ENCODE measurements at places on chromosomes 12 and 14. TPM values are rescaled to one million over a fixed set of nuclear protein-coding genes. Genes with fewer than 3 reads are reported as not detected.

- DNase-seq, result peak; percentile 38
Observed at GRCh38 chr12:103858953-103859601, 18.0 kb upstream of the NT5DC3 start.

DNA sequence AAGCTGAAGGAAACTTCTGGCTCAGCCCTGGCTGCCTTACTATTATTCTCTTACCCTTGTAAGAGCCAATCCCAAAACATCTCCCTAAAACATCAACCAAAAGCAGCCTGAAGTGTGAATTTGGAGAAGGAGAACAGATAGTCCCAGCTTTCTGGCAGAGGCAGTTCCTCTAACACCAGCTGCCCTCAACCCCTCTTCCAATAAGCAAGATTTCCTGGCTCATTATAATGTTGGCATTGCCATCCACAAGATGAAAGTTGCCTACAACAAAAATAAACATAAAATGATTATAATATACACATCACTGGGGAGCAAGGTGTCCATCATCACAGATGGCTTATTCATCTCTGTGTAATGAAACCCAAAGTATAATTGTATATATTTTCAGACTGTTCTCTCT is 352.5 kb upstream of the CCDC196 start:
- no peak for DNase-seq

DNA sequence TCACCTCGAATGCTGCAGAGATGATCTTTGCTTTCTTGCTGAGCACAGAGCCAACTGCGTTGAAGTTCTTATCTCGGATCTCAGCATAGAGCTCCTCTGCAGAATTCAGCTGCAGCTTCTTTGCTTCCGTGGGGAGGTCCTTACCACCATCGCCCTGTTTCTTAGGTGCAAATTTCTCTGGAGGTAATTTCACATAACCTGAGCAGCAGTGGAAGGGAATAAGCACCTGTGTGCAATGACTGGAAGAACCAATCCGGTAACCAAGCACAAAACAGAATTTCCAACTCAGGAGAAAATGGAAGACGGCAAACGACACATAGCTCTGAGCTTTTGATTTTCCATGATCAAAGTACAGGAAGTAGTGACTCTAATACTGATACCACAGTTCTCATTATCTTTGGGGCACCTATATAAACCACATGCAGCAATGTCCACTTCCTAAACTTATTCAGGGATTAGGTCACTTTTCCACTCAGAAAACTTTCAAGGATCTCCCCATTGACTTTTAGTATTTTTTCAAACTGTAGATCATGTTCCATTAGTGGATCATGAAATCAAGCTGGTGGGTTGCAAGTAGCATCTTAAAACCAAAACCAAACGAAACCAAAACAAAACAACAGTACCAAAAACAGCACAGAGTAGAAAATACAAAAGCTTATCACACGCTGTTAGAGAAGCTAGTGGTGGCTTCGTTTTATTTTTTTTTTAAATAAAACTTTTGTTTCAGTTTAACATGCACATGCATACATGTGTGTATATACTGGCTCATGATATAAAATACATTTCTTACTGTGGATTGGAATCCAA is 18.9 kb upstream of the DIABLO start:
- no peak for DNase-seq

DNA sequence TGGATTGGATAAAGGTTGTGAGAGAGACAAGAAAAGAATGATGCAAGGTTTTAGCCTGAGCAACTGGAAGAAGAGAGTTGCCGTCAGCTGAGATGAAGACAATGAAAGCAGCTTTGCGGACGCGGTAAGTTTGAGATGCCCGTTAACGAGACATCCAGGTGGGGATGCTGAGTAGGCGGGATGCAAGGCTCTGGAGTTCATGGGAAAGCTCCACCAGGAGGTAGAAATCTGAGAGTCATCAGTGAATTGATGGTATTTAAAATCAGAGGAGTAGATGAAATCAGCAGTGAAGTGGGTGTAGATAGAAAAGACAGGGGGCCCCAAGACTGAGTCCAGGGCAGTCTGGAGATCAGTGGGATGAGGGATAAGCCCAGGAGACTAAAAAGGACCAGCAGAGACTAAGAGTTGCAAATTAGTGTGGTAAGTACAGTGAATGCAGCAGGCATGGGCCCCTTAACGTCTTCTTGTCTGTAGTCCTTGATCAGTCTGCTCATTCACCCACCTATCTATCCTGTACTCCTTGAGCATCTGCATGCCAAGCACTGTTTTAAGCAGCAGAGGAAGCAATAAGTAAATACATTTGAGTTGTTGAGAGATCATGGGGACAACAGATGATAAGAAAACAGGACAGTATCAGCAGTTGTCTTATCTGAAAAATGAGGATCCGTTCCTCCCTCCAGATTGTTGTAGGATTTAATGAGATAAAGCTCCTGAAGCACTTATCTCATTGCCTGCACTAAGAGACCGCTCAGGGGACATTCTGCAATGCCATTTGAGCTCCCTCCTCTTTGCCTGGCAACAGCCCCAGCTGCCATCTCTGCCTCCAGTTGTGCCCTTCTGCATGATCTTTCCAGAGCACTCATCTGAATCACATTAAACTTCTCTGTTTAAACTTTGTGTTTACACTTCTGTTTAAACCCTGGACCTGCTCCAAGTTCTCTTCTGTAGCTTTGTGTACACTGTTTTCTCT is 91.5 kb downstream of the APAF1 start:
- no peak for DNase-seq

ITGA7 gene
- total RNA-seq, result 520 TPM

DBX2 gene
- total RNA-seq, result 0.14 TPM

GRCh38 chr12:68568922-68569569 is 41.7 kb upstream of the RAP1B start:
- DNase-seq, result no peak

TAS2R30 gene
- 0.44 TPM for total RNA-seq

PSMC6 gene
- total RNA-seq, result 77.0 TPM

GRCh38 chr12:31233061-31233730 is 92.8 kb downstream of the SINHCAF start:
- DNase-seq, result no peak

E2F7 gene
- total RNA-seq, result 0.27 TPM

PRB2 gene
- not detected for total RNA-seq

DNA sequence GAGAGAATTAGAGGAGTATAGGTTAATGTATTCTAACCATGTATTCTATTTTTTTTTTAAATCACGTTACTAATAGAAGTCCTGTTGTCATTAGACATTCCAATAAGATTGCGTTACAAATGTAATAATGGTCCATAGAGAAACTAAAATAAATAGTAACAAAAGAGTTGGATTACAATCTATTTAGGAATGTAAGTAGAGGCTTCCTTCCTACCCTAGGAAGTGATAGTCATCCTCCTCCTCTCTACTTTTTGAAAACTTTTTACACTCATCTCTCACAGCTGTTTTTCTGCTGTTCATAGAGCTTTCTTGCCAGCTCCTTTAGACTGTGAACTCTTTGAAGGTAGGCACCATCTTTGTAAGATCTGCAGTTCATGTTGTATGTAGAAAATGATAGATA is 23.6 kb downstream of the TRHDE start:
- DNase-seq, result no peak

GRCh38 chr14:71942904-71943694 is 10.9 kb downstream of the RGS6 start:
- no peak for DNase-seq

RASSF8 gene
- 33.7 TPM for total RNA-seq

- no peak for DNase-seq
Observed at GRCh38 chr12:4268329-4269181, 5.0 kb upstream of the CCND2 start.

ETV6 gene
- total RNA-seq, result 16.9 TPM

CAMKK2 gene
- 13.3 TPM for total RNA-seq

SIX1 gene
- total RNA-seq, result not detected

DNA sequence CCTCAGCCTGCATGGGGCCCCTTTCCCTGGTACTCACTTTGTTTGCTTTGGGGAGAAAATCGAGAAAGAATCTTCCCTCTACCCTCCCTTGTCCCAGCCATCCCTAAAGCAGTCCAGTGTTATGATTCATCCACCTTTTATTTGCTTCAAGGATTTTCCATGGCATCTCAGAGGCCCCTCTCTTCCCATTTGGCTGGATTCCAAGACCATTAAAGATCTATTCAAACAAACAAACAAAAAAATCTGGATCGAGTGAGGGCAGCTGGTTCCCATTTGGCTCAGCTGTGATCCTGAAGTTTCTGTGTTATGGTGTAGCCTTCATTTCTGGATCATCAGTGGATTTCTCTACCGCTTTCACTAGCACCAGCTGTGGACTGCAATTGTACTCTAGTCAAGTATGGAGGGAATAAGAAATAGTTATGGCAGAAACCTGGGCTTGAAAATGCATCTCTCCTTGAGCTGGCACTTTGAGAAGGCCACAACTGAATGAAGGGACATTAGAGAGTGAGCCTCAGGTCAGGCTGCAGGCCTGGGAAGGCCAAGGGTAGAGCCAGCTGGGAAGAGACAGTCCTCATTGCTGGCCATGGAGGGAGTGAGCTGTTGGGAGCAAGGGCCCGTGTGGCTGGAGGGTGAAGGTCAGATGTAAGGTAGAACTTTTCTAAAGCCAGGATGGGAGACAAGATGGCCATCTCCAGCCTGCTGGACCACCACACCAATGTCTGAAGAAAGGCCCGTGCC is 13.7 kb downstream of the KRT71 start:
- no peak for DNase-seq

DNA sequence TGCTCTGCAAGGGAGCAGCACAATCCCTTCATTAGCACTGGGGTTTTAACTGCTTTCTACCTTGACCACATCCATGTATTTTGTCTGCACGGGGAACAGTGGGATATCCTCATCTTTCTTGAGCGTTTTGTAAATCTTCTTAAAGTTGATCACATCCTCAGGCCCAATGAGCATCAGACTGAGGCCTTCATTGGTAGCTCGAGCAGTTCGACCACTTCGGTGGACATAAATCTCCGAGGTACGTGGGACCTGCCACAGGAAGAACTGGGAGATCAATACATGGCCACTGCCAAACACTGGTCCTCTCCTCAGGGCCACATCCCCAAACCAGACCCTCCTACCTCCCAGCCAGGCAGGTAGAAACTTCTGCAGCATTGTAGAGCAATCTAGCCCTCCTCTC is 26.1 kb downstream of the DDX24 start:
- DNase-seq, result no peak

- no peak for DNase-seq
Observed at GRCh38 chr12:109147954-109148353, 31.6 kb downstream of the ACACB start.

- DNase-seq, result no peak
Observed at GRCh38 chr12:78886719-78887407, 22.3 kb downstream of the SYT1 start.

GRCh38 chr12:48999371-49000131 is at the start of gene DDN:
Gene DDN (minus strand): TSS chr12:48999375. CDS start chr12:48999287, 88 bp downstream.
- no peak for DNase-seq

- DNase-seq, result no peak
Observed at GRCh38 chr12:4653257-4653656, 4.3 kb downstream of the NDUFA9 start.

- DNase-seq, result peak; percentile 27
Observed at GRCh38 chr12:92539976-92540781, 162.6 kb upstream of the PLEKHG7 start.

FOXM1 gene
- 0.71 TPM for total RNA-seq

NELL2 gene
- 0.55 TPM for total RNA-seq

GRCh38 chr14:104405360-104406226 is 174.0 kb upstream of the C14orf180 start:
- DNase-seq, result no peak

DNA sequence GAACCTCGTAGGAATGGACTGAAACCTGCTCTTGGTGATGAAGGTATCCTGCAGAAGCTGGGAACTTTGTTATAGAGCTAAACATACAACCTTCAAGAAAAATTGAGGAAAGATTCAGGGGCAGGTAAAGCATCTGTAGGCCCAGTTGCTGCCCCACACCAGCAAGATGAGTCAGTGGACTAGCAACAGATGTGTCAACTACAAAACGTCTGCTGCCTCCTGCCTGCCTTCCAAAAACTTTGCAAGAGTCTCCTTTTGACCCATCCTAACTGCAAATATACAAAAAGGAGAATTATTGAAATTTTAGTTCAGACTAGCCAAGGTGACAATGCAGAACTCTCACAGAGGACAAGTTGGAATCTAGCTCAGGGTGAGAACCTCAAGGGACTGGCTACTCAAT is 60.9 kb upstream of the TMTC1 start:
- DNase-seq, result no peak

DNA sequence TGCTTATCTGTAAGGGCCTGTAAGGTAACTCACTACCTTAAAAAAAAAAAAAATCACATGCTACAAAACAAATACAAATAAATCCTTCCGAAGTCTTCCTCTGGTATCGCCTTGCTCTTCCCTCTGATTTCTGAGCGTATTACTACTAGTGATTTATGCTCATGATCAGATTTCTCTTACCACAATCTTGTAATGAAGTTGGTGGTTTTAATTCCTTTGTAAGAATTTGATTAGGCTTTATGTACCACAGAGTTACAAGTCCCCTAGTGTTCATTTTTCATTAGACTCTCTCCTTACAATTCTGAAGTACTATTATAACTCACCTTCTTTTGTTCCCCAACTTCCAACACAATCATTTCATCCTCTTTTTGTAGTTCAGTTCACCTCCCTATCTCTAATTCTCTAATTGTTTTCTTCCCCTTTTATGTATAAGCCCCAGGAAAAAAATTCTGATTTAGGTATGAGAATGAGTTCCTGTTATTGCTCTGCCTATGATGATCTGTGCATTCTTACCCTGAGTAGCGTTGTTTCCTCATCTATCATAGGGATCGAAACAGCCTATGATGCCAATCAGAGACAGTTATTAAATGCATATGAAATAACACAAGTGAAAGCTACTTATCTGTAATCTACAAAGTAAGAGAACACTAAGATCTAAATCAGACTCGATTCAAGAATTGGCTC is 81.5 kb downstream of the EPS8 start:
- no peak for DNase-seq
